Muscle of arm (tissue), 14 donors: ENCODE measurements at places on chromosomes 5 and 9. TPM values are rescaled to one million over a fixed set of nuclear protein-coding genes. Genes with fewer than 3 reads are reported as not detected.

DNA sequence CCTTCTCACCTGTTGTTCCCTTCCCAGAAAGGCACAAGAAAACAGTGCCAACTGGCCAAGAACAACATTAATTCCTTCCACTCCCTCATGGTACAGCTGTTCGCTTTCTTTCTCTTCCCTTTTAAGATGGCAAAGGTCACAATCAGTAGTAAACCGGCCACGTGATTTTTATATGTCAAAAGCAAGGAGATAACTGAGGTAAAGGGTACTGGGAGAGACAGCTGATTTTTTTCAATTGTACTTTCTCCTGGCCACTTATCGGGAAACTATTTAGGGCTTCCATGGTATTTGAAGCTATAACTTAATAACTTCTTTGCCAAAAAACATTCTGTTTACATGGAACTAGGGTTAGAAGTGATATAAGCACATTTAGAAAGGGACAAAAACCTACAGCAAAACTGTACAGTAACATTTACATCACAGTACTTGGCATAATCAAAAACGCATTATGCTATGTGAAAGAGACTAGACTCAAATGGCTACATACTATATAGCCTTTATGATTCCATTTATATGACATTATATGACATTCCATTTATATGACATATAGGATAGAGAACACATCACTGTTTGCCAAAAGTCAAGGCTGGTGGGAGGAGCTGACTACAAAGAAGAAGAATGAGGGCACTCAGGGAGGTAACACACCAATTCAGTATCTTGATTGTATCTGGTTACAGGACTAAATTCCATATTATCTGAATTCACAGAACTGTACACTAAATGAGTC is 24.8 kb downstream of the PLPP1 start:
- DNase-seq: no peak

DNA sequence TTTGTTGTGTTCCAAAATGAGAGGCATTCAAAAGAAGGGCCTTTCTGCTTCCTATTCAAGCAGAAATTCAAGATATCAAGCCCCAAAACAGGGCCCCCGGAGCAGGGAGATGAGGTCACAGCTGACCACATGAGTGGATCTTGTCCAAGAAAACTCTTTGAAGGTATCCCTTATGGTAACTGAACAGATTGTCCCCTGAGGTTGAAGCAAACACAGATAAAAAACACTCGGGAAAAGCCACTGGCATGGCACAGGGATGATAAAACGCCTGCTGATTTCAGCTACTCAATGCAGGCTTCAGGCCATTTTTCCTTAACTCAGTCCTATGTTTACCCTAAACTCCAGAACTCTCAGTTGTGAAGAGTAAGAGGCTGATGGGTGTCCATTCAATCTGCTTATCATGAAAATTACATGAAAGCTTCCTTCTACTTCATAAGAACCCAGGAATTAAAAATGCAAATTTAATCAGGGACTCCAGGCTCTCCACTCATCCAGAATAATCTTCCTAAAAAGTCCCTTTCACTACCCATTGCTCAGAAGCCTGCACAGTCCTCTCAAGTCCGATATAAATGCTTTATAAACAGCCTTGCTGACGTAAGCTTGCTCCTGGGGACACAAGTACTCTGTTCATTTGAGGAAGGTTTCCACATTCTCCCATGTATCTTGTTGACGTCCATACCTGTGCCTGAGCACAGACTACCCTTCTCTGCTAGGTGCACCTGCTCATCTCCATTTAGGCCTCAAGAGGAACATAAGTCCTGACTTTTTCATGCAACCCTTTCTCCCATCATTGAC is 35.9 kb upstream of the SLC1A3 start:
- peak; percentile 48 for DNase-seq

DNA sequence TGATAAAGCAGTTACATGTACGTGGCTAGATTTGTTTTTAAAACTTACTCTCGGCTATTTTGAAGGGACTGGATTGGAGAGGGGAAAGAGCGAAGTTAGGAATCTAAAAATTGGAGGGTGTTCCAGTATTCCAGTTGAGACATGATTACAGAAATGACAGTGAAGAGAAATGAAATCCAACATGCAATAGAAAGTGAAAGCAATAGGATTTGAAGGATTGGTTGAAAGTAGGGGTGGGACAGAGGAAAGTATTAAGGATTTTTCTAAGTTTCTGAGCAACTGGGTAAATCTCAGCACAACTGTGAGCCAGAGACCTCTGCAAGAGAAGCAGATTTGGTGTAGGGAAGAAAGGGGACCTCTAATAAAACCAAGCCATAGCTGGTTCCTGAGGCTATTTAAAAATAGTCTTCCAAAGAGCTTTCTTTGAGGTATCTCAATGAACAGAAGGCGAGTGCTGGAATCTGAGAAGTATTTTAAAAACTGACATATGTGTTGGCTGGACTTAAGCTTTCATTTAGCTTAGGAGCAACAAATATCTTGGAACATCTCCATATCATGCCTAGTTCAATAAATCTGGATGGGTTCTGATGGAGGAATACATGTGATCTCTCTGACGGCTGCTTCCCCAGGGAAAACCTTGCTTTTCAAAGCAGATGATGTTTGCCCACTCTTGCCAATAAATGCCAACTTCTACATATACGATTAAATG is 110.4 kb upstream of the IFNK start:
- DNase-seq: no peak

Gene MCIDAS
- not detected for polyA plus RNA-seq

Gene PCDHGA11
- polyA plus RNA-seq: 3.5 TPM

- no peak for DNase-seq
These were observed 23.1 kb upstream of the FRRS1L start for GRCh38 chr9:109190151-109190550.

DNA sequence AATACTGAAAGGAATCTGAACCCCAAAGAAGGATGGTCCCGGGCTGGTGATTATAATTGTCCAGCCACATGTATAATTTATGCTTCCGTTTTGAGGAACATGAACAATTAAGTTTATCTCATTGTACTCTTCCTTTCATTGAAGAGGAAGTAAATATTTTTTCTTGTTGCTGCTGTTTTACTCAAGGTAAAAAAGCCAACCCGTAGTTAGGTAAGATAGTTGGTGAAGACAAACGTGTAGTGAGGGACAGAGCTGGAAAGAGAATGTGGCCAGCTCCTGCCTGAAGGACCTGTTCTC is 5.1 kb downstream of the RCL1 start:
- DNase-seq: no peak

- peak; percentile 68 for DNase-seq
These were observed 34.5 kb upstream of the MED27 start for GRCh38 chr9:132114102-132114707.

Gene SCGB3A2
- not detected for polyA plus RNA-seq

Gene TRPM3
- polyA plus RNA-seq: 1.1 TPM

Gene TXNDC8
- not detected for polyA plus RNA-seq

- no peak for DNase-seq
These were observed 154.4 kb upstream of the COX7C start for GRCh38 chr5:86463339-86463738.

Gene ANGPTL2
- polyA plus RNA-seq: 88.5 TPM

GRCh38 chr5:132962429-132963021 is 909 bp downstream of the AFF4 start:
- peak; percentile 81 for DNase-seq

DNA sequence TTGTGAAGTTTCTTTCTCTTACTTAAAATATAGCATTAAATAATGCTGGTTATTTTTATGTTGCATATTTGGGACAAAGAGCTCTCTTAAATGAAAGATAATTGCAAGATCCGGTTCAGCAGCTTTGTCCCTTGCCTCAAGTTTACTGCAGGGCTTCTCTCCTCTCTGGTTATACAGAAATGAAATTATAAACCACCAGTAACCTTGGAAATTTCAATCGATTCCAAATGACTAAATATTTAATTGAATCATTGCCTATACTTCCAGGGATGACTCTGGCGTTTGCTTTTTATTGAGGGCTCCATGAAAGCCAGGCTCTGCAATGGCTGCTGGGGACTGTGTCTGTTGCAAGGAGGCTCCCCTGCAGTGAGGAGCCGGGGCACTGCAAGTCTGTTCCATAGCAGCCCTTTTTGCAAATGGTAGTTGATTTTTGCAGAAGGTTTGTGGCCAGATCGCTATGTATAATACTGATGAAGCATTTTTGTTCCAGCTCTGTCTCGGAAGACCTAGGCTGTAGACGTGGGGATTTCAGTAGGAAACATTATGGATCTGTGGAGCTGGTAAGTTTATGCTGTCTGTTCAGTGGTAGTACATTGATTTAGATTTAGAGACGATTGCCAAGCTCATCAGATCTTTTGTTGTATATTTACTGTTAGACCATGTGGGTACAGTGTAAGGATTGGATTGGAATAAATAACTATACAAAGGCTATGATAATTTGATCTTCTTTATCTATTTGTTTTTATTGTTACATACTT is at the start of gene GARNL3:
TSS of gene GARNL3 (plus strand) at position 313 of the 758 bp plus-strand sequence. CDS start at position 417, 104 bp downstream.
- DNase-seq: no peak

DNA sequence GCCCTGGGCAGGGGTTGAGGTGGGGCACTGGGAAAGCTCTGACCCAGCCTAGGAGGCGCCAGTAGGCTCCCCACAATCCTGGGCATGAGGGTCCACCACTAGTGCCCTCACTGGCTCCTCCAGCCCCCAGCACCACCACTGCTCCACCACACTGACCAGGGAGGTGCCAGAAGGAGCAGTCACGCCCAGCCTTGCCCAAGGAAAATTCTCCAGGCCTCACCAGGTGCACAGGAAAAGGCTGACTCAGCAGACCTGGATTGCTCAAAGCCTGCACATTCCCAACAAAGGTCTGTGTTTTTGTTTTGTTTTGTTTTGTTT is 62.9 kb downstream of the ZNF354C start:
- DNase-seq: no peak

- peak; percentile 15 for DNase-seq
These were observed 186.7 kb downstream of the PARP8 start for GRCh38 chr5:50853151-50853550.

Gene TAF11L14
- polyA plus RNA-seq: not detected

DNA sequence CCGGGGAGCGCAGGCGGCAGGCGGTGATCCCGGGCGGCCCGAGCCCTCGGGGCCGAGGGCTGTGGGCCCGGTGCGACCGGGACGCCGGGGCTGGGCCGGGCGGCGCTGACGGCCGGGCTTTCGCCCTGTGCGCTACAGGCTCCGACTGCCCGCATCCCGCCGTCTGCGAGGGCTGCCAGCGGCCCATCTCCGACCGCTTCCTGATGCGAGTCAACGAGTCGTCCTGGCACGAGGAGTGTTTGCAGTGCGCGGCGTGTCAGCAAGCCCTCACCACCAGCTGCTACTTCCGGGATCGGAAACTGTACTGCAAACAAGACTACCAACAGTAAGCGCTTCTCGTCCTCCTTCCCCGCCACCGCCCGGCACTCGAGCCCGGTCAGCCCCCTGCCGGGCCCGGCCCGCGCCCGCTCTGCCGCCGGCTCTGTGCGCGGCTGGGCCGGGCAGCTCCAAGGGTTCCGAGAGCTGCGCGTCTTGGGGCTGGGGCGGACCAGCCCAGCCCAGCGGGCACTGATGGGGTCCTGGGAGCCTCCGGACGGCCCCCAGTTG is 1.6 kb downstream of the LMX1B start:
- no peak for DNase-seq

Gene GEMIN5
- 18.0 TPM for polyA plus RNA-seq

DNA sequence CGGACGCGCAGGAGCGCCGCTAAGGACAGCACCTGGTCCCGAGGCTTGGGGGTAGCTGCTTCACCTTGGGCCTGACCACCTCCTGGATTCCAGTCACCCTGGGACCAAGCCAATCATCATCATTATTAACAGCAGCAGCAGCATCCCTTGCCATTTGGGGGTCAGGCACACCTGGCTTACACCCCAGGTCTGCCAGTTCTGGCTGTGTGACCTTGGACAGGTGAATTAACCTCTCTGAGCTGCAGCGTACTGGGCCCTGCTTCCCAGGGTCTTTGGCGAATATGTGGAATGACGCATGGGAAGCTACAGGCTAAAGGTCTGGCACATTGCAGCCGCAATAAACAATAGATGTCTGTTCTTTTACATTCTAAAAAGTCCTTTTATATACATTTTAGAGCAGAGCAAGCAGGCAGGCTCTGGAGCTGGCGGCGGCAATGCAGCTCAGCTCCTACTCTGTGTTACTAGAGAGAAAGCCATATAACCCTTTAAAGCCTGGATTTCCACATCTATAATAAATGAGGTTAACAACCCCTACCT is 97.8 kb upstream of the CPLX2 start:
- DNase-seq: no peak

Gene CCDC171
- polyA plus RNA-seq: 5.0 TPM

DNA sequence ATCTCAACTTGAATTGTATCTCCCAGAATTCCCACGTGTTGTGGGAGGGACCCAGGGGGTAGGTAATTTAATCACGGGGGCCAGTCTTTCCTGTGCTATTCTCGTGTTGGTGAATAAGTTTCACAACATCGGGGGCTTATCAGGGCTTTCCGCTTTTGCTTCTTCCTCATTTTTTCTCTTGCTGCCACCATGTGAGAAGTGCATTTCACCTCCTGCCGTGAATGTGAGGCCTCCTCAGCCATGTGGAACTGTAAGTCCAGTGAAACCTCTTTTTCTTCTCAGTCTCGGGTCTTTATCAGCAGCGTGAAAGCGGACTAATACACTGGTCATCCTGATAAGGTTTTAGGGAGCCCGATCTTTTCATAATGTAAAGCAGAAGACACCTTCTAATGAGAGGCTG is 687.0 kb upstream of the FTMT start:
- no peak for DNase-seq

DNA sequence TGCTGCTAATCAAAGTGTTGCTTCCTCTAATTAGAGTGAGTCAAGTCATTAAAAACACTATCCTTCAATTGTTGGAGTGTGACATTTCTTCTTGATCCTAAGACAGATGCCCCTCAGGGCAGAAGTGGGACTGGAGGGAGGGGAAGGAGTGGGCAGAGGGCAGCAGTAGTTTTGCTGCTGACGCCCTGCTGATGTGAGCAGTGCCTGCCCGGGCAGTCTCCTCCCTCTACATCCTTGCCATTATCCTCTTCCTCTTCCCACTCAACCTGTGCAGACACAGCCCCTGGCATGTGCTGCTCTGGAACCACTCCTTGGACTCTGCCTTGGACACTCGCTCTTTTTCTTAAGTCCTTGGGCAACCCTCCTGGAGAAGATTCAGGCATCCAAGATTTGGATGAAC is 232.5 kb downstream of the HSPA4 start:
- no peak for DNase-seq

DNA sequence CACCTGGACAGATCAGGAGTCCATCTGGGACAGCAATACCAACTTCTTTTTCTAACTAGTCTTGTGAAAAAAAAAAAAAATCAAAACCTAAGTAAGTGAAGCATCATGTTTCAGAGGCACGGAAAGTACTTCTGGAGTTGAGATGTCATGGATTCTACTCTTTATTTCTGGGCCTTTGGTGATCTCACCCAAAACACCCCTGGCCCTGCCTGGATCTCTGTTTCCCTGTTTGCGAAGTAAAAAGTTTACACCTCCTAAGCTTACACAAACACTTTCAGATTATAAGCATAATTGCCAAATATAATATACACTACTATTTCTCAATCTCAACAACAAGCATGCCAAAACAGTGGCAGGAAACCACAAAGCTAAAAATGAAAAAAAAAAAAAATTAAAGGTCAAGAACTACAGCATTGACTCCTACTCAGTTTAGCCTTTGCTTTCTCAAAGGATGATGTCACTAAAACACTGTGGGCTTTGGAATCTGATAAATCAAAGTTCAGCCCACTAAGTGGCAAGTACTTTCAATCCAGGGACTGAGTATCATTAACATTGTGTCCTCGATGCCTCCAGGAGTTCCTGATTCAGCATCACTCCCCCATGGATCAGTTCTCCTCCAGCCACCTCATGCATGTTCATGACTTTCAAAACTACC is 291.9 kb downstream of the NFIB start:
- DNase-seq: no peak

Gene QSOX2
- polyA plus RNA-seq: 6.9 TPM

GRCh38 chr5:100647461-100648230 is 112.5 kb downstream of the FAM174A start:
- DNase-seq: peak; percentile 5
